Activated CD4-positive, alpha-beta T cell treated with anti-CD3 and anti-CD28 coated beads for 4 hours (primary cell): ENCODE measurements at places on chromosomes 5 and 9.

DNA sequence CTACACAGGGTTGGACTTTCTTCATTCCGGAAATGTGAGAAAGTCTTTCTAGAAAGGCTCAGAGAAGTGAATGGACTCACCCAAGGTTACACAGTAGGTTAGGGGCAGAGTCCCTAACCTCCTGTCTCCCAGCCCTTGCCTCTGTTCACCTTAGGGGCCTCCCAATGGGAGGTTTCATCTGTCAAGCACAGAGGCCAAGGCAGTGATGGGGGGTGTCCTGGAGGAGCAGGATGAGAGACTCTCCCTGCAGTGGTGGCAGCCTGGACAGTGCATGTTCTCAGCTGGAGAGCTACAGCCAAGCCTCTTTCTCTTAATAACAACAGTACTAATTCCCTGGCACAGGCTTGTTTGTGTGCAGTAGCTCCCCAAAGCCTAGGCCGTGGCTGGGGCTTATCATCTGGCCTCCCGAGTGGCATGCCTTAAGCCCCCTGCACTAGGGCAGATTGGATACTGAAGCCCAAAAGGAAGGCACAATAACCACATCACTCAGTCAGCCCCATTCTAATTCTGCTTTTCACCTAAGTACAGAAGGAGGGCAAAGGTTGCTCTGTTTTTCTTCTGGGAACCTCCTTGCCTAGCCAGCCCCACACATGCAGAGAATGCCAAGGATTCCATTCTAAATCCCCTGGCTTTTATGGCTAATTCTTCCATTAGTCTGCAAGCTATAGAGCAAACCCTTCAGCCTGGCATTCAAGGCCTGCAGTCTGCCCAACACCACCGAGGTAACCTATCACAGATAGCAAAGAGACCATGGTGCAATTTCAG lies 50.2 kb upstream of the XPA start:
- no peak for DNase-seq

DNA sequence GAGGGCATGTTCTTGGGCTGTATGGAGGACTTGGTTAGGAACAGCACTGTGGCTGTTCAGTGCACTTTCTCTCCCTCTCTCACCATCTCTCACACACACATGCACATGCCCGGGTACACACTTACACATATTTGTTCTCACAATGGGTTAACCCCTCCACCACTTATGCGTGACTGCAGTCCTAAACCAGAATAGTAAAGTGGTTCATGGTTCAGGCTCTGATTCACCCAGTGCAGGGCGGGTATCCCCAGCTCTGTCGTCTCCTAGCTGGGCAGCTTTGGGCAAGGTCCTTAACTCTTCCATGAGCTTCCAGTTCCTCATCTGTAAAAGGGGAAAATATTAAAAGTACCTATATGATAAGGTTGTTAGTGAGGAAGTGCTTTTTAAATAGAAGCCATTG lies 45.3 kb upstream of the GALNT10 start:
- no peak for DNase-seq

GRCh38 chr9:75229605-75230332 lies 141.5 kb downstream of the OSTF1 start:
- no peak for DNase-seq

GRCh38 chr5:158752656-158752973 lies 347.1 kb downstream of the EBF1 start:
- no peak for DNase-seq

DNA sequence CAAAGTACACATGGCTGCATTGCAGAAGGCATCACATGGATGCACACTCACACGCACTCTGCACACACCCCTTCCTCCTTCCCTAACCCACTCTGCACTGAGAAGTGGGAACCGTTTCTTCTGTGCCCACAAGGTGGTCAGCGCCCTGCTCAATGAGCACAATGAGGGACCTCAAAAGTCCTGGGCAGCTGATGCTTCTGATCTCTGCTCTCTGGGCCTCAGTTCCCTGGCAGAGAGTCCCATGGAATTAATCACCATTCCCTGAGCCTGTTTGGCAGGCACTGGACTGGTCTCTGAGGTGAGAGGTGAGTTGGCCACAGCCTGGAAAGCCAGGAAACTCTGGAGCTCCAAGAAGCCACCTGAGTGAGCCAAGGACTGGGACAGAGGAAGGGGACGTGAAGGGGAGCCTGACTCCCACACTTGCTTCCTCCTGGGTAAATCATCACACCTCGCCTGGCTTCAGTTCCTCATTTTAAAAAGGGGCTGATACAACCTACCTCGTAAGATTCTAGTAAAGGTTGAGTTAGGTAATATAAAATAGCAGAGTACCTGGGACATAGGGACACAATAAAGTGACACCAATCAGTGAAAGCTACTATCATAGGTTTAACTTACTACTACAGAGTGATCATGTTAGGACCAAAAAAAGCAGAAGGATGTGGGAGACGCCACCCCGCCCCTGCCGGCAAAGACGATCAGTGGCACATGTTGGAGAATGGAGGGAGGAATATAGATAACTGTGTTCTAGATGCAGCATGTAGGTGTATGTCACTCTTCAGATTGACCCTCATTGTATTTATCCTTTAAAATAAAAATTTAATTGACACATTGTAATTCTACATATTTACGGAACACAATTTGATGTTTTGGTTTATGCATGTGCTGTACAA lies 21.1 kb upstream of the IGFBPL1 start:
- no peak for DNase-seq

- DNase-seq = peak; percentile 88
Measured at GRCh38 chr5:143405063-143405848, 1.8 kb upstream of the NR3C1 start.

GRCh38 chr5:74130155-74130897 lies 504.3 kb downstream of the ARHGEF28 start:
- DNase-seq = no peak

GRCh38 chr9:14354201-14354600 lies 40.3 kb upstream of the NFIB start:
- no peak for DNase-seq

- DNase-seq = no peak
Measured at GRCh38 chr5:116308391-116308790, 223.6 kb downstream of the COMMD10 start.

DNA sequence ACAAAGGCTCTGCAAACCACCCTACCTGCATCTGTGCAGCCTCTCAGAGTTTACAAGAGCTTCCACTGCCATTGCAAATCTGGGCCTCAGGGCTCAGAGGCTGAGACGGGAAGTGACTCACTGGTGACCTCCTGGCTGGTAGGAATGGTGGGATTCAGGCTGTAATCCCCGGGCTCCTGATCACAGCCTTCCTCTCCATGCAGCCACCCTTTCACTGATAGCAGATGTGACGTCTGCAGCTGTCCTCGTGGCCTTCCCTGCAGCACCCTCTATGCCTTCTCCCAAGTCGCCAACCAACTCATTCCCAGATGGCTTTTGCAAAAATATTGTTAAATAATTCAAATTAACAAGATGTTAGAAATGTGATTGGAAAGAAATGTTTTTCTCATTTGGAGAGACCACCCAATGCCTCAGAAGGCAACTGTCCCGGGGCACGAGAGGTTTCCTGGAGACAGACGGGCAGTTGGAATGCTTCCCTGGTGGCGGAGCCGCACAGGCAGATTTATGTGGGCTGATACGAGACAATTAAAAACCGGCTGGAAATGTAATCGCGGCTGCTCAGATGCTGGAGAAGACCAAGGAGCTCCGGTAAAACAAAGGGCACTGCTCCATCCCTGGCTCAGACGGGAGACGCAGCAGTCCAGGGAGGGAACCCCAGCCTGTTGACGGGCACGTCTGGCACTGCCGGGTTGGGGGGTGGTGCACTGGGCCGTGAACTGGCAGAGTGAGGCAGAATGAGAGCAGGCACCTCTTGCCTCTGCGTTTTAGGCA lies 34.4 kb upstream of the SLC25A51 start:
- no peak for DNase-seq

GRCh38 chr5:8471581-8471980 lies 602.6 kb downstream of the MTRR start:
- no peak for DNase-seq

GRCh38 chr9:23717505-23717904 lies 108.5 kb downstream of the ELAVL2 start:
- DNase-seq = no peak

DNA sequence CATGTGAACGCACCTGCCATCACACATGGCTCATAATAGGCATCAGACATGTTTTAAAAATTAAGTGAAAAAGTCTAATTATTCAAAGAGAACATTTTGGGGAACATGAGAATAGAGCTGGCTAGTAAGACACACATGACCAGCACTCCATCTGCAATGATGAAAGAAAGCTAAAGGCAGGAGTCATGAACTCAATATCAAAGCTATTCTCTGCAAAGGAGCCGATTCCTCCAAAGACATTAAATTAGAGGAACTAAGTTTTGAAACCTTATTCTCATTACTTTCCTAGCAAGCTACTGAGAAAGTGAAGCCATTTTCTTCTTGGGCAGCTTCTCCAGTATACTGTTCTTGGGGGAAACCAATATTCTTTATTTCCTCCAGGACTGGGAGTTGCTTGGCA lies 172.0 kb downstream of the CRB2 start:
- no peak for DNase-seq

- no peak for DNase-seq
Measured at GRCh38 chr9:104820336-104820735, 56.4 kb downstream of the NIPSNAP3B start.

DNA sequence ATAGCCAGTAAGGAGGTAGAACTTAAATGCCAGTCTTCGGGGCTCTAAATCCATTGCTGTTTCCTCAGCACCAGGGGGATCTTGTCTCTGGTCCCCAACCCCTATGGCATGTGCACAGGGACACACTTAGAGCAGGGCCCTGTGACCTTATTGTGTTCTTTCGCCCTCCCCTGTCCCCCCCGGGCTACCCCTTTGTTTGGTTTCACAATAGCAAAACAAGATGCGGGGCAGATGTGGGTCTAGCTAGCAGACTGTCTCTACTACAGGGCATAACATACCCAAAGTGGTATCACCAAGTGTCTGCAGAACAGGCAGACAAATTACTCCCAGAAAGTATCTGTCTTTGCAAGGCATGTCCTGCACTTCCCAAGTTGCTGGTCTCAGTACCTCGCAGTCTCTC lies 2.1 kb downstream of the FBLL1 start:
- DNase-seq = no peak

GRCh38 chr5:143976055-143976454 lies 164.1 kb downstream of the HMHB1 start:
- DNase-seq = no peak

GRCh38 chr9:18473652-18474279 lies at the start of gene ADAMTSL1:
TSS of gene ADAMTSL1 (plus strand) at chr9:18474153. CDS start at chr9:18474233, 80 bp downstream.
- DNase-seq = no peak

DNA sequence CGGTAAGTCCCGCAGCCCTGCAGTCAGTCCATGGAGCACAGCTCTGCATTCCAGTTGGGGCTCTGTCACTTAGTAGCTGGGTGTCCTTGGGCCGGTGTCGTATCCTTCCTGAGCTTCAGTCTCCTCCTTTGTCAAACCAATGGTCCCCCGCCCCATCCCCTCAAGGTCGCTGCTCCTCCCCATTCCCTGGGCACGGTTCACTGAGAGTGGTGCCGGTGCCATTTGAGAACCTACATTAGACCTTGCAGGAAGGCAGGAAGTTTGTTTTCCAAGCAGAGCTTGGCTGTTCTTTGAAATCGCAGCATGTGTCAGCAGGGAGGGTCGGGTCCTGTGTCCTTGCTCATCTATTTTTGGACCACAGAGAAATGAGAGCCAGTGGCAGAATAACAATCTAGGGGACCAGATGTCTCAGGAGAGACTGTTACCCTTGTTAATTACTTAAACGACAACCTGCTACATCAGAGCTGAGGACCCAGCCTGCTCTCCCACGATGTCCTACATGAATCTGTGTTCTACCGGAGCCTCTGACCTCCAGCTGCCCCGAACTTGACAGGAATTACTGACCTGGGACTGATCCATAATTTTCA lies 21.7 kb upstream of the BARHL1 start:
- DNase-seq = no peak

DNA sequence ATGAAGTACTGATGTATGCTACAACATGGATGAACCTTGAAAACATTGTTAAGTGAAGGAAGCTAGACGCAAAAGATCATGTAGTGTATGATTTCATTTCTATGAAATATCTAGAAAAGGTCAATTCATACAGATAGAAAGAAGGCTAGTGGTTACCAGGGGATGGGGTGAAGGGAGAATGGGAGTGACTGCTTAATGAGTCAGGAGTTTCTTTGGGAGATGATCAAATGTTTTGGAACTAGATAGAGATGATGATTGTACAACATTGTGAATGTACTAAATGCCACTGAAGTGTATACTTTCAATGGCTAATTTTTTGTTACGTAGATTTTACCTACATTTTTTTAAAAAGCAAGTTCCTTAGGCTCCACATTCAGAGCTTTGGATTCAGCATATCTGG lies 14.9 kb upstream of the DELE1 start:
- no peak for DNase-seq

DNA sequence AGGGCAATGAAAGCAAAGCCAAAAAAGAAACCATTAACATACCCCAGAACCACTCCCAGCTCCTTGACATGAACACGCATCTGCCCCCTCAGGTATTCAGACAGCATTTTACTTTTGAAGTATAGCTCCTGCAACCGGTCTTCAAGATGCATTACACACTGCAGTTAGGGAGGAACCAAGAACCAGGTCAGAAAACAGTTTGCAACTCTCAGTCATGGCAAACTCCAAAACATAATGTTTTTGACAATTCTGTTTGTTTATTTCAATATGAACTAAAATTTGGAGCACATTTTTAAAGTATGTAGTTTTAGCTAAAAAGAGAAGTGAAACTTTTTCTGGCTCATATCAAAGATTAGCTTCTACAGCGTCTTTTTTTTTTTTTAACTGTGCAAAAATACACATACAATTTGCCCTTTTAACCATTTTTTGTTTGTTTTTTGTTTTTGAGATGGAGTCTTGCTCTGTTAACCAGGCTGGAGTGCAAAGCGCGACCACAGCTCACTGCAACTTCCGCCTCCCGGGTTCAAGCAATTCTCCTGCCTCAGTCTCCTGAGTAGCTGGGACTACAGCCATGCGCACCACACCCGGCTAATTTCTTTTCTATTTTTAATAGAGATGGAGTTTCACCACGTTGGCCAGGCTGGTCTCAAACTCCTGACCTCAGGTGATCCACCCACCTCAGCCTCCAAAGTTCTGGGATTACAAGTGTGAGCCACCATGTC lies 12.2 kb upstream of the RAPGEF6 start:
- no peak for DNase-seq

- no peak for DNase-seq
Measured at GRCh38 chr5:161535762-161536161, 10.8 kb downstream of the GABRB2 start.
